CD4-positive, alpha-beta T cell treated with Interleukin-15 for 1 hour (primary cell): ENCODE measurements at places on chromosomes 16 and 17.

DNA sequence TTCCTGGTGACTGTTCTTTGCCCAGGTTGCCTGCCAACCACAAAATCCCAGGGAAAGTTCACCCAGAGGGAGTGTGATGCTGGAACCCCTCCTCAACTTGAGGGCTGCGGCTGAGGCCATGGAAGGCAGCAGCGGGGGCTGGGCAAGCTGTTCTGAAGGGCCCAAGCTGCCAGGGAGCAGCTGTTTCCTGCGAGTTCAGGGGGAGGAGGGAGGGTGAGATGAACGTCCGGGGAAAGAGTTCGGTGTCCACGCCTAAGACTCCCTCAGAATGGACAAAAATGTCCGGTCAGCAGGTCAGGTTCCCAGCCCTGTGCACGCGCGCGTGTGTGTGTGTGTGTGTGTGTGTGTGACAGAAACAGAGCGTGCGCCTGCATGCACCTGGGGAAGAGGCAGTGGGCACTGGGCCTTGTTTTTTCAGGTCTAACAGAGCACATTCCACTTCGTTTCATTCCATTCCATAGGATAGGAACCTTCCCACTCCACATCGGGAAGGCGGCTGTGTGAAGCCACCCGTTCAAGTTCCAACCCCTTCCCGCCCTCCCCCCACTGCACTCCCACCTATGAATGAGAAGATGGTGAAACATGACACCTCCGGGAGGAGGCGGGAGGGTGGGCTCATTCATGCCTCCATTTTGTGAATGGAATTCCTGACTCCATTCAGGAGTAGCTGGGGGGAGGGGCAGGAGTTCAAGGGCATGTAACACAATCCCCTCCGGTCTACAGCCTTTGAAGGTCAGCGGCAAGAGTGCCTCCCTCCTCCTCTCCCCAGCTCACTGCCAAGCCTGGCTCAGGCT lies 15.7 kb downstream of the ETV4 start:
- DNase-seq = no peak

DNA sequence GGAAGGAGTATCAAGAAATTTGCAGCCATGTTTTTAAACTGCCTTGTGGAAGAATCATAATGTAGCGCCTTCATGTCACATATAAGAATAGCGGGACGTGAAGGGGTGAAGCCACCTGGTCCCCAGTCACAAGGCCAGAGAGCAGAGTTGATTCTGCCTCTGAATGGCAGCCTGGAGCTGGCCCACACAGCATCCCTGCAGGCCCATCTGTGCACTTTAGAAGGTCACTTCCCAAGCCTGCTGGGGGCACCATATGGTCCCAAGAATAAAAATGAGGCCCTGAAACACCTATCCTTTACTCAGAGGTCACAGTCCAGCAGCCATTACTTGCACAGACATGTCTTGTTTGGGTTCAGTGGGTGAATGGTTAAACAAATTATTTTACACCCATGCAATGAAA lies 15.0 kb downstream of the CD300E start:
- no peak for DNase-seq

GRCh38 chr17:2195729-2196128 lies 107.9 kb downstream of the SMG6 start:
- no peak for DNase-seq

DNA sequence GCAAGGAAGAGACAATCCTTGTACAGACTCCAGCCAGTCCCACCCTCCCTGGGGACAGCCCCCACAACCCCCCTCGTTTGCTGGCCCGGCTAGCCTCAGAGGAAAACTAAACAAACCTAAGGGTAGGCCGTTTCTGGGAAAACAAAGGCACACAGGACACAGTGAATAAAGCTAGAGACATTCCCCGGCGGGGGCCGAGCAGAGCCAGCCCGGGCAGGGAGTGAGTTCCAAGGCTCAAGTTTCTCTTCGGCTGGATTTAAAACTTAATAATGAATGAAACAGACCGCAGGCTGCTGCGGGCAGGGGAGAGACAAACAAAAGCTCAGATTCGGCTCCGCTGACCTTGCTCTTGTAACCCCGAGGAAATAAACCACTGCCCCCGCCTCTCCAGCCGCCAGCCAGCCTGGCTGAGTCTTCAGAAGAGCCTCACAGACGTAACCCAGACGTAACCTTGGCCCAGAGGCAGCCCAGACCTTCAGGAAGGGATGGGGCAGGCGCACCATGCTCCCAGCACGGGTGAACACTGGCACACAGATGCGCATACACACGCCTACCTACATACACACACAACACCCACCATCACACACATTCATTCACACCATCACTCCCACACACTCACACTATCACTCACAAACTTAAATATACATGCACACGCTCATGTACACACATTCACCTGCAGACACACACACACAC lies 216.0 kb downstream of the ZNF423 start:
- DNase-seq = no peak

- no peak for DNase-seq
These were observed 48.7 kb upstream of the FOXJ1 start for GRCh38 chr17:76189741-76190140.

DNA sequence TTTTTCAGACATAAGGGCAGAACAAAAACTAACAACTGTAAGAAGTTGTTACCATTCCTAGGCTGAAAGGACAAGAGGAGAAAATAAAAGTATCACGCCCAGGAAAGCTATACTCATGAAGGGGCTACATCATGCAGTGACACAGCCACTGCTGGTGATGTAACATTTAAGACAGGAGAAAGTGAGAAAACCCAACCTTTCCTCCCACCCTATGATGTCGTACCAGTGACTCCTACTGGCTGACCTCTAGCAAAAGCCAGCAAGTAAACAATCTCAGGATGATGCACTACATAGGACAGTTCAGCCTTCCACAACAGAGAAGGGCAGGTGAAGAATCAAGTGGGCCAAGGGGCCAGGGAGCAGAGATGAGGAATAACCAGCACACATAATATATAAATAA lies 14.0 kb upstream of the OR1E2 start:
- no peak for DNase-seq

- DNase-seq = no peak
These were observed 11.5 kb upstream of the LGALS3BP start for GRCh38 chr17:78991017-78991738.

DNA sequence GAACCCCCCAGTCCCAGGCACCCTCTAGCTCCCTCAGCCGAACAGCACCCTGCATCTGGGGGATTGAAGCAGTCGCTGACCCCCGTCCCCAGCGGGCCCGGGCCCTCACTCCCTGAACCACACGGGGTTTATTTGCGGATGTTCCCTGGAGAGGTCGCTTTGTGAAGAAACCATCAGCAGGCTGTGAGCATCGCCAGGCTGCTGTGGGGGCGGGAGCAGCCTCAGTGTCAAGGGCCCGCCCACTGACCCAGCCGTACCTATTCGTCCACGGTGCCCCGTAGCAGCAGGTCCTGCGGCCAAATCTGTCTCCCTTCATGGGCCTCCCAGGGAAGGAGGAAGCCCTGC lies 6.4 kb upstream of the RAB40C start:
- no peak for DNase-seq

DNA sequence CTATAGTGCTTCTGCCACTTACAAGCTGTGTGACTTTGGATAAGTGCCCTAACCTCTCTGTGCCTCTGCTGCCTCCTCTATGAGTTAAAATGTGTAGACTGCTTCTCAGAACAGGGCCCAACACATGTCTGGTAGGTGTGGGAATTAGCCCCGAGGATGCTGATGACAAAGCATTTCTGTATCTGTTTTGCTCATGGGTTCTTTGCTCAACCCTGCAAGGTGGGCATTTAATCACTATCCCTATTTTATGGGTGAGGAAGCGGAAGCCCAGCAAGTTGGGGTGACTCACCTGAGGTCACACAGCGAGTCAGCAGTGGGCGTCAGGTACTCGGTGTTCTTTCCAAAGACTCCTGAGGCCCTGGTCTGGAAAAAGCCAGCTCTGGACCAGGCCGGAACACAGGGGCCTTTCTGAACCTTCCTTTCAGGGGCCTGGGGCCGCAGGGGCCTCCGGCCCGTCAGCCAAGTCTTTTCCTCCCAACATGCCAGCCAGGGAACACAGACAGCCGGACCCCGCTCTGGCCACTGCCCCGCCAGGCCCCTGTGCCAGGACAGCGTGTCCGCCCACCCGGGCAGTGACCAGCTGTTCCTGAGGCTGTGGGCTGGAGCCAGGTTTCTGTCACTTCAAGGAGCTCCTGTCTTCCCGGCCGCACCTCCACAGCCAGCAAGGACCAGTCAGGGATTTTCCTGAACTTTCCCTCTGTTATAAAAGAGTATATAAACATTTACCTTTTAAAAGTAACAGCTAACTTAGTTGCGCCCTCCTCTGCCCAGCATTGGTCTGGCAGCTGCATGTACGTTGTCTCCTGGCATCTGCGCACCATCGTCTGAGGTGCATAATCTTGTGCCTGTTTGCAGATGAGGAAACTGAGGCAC lies 62.5 kb downstream of the SREBF1 start:
- no peak for DNase-seq

- no peak for DNase-seq
These were observed 1.3 kb downstream of the NETO2 start for GRCh38 chr16:47142486-47142820.

DNA sequence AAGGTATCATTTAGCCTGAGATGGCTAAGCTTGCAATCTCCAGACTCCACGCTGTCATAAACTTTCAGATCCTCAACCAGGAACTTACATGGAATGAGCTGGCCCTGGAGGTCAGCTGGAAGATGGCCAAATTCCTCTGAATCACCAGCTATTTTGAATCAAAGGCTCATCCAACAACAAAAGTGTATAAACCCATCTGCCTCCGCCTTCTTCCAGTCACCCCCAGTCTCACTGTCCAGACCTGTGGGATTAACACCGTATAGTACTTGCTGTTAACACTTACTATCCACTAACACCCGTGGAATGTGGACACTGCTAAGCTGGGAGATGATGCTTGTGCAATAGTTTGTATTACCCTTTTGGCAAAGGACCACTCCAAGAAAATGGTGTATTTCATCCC lies 1.9 kb upstream of the LCMT1 start:
- no peak for DNase-seq

DNA sequence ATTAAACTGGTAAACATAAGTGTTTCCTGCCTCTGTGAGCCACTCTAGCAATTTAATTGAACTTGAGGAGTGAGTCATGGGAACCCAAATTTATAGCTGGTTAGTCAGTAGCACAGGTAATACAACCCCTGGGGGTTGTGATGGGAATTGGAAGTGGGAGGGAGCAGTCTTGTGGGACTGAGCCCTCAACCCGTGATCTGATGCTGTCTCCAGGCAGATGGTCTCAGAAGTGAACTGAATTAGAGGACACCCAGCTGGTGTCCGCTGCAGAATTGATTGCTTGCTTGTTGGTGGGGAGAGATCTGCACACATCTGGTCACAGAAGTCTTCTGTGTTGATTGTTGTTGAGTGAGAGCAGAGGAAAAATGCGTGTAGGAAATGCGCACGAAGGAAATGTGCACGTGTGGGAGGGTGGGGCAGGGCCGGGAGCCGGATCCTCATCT lies 7.7 kb upstream of the ST6GALNAC2 start:
- no peak for DNase-seq

- no peak for DNase-seq
These were observed 11.7 kb downstream of the SMPD3 start for GRCh38 chr16:68436581-68436980.

DNA sequence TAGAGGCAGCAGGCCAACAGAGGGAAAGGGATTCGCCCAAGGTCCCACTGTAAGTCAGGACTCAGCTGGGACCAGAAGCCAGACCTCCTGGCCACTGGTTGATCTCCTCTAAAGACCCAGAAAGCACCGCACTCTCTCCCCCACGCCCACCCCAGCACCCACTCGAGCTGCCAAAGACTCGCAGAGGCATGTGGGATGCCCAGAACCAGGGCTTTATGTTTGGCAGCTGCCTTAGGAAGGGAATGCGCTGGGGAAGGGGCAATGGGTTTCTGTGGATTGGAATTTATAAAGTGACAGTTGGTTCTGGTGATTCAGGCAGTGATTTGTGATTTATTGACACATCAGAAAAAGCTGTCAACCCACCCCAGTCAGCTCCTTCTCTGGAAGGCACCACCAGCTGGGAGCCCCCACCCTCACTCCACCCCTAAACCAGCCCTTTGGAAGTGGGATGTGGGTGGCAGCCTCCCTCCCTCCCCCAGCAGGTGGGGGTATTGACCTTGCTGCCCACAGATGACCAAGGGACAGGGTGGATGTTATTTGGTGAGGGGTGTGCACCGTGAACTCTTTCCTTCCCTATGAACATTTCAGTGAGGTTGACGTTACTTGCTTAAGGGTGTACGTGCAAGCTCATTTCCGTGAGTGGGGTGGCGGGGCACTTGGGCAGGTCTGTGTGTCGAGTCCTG lies 76.6 kb upstream of the DNAJA2 start:
- DNase-seq = no peak

GRCh38 chr17:48357779-48358602 lies 72.0 kb downstream of the SKAP1 start:
- no peak for DNase-seq

GRCh38 chr16:24993722-24994686 lies 21.2 kb downstream of the ARHGAP17 start:
- no peak for DNase-seq

GRCh38 chr16:26491962-26492361 lies 574.8 kb upstream of the C16orf82 start:
- DNase-seq = no peak

DNA sequence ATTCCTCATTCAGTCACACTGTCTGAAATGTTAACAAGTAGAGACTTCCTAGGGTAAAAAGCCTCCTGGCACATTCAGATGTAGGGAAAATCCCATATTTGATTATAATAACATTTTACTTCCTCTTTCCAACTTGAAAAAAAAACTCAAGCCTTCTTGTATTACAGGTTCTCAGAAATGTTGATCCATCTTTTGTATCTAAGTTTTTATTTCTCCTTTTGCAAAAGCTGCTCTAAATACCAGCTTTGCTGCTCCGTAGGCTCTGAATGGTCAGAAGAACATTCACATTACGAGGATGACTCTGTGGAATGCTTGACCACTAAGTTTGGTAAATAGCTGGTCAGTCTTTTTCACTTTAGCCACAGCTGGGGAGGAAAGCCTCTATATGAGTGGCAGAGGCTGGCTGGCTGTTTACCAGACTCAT lies 13.2 kb upstream of the HEATR6 start:
- DNase-seq = no peak

- no peak for DNase-seq
These were observed 169.8 kb downstream of the WWOX start for GRCh38 chr16:78269256-78269655.

GRCh38 chr17:17940441-17940911 lies 31.7 kb downstream of the TOM1L2 start:
- no peak for DNase-seq

GRCh38 chr16:18788828-18789514 lies 1.2 kb downstream of the RPS15A start:
- DNase-seq = no peak
